Jurkat, Clone E6-1 (cell line): ENCODE measurements at places on chromosomes 2 and 18.

GRCh38 chr2:70124983-70125480 is 37.8 kb downstream of the PCBP1 start:
- DNase-seq: peak; percentile 63

GRCh38 chr2:199148076-199148845 is 309.5 kb downstream of the SATB2 start:
- DNase-seq: no peak

DNA sequence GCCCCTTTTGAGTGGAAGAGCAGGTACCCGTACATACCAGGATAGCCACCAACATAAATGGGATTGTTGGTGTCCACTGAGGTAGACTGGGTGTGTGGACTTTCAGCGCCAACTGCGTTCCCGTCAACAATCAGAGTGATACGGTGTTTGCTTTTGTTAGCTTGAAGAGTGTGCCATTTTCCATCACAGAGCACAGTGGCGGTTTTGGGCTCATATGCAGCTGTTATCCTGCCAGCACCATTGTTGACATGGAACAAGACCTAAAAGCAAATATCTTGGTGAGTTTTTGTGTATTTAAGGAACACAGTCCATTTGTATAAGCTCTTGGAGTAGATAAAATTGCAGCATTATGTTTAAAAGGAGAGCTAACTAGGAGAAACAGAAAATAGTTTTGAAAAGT is 174.5 kb downstream of the LAMA1 start:
- no peak for DNase-seq

DNA sequence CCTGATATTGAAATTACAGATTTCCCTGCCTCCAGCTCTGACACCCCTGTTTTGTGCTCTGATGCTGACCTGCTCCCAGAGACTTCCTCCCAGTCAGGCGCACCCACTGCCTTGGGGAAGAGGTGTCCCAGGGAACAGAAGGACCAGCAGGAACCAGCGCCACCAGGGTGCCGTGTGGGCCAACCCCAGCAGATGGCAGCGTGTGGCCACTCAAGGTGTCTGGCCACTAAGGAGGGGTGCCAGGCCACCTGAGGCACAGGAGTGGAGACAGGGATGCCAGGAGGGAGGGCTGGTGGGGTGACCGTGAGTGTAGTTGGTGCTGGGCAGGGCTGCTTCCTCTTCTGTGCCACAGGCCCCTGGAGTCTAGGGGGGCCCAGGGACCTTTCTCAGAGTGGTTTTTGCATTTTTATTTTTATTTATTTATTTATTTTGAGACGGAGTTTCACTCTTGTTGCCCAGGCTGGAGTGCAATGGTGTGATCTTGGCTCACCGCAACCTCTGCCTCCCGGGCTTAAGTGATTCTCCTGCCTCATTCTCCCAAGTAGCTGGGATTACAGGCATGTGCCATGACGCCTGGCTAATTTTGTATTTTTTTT is 56.0 kb downstream of the TEX44 start:
- DNase-seq: no peak

DNA sequence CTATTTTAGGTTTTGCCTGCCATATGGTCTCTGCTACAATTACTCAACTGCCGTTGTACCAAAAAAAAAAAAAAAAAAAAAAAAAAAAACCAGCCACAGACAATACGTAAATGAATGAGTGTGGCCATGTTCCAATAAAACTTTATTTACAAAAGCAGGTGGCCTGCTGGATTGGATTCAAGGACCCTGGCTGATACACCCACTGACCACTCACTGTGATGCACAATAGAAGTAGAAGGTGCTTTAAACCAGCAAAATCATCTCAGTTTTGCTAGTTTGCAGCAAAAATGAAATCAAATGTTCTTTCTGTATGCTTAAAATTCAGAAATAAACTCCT is 137.4 kb downstream of the AKAIN1 start:
- no peak for DNase-seq
